Gastrocnemius medialis (tissue), 4 donors: ENCODE measurements at places on chromosomes 1 and 21. TPM values are rescaled to one million over a fixed set of nuclear protein-coding genes. Genes with fewer than 3 reads are reported as not detected.

KRTAP10-3 gene
- total RNA-seq, result not detected

TNFSF4 gene
- total RNA-seq, result 0.25 TPM

SLC6A9 gene
- total RNA-seq, result 0.29 TPM

TAL1 gene
- 0.69 TPM for total RNA-seq

DNA sequence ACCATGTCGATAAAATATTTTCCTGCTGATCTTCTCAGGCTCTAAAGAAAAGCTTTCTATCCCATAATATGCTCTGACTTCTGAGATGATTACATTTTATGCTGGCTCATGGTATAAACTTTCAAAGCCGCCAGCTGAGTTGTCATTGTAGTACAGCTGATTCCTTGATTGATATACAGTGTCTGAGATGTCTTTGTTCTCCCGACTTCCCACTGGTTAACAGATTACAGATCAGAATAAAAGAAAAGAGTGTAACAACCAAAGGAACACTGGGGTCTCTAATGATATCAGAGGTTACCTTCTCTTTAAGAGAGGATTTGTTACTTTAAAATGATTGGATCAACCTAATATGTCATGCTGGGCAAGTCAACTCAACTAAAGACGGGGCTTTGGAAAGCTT is 485.4 kb upstream of the LRRC7 start:
- H3K27me3 ChIP-seq, result no peaks in the 10 kb centered on the region
- H3K4me3 ChIP-seq, result no peak overlapping the region
- no peak overlapping the region for H3K27ac ChIP-seq
- no peak for DNase-seq

DNA sequence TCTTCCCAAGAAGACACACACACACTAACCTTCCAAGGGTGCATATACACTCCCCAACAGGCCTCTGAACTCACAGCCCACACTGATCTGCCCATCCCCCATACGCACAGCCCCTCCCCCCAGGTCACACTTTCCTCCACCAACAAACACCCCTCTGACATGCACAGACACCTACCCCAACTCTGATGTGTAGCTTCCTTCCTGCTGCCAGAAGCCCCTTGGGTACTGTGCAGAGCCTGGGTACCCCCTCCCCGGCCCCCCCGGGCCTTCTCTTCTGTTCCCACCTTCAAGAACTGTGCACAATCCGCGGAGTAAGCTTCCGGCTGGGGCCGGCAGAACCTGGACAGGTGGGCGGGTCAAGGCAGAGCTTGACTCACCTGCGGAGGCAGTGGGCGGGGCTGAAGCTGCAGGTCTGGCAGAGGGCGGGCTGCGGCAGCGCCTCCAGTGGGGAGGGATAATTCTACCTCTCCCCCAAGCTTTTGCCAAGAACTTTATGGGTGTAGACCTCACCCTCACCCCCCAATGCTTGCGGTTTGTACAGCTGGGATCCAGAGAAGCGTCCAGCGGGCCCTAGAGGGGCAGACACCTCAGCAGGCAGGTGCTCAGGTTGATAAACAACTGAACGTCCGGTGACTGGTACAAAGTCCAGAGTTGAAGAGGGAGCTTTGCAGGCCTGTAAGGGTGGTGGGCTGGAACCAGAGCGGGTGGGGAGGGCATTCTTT is at the start of gene C1orf210:
Gene C1orf210, minus strand, starts transcription at position 313 of the 722 bp plus-strand sequence. CDS start 2,311 bp downstream, outside the sequence.
- no peaks in the 10 kb centered on the region for H3K27me3 ChIP-seq
- DNase-seq, result no peak
- no peak within 1 kb of the TSS for H3K27ac ChIP-seq
- no peaks in the 10 kb centered on the region for H3K4me1 ChIP-seq
- H3K4me3 ChIP-seq, result no peak within 1 kb of the TSS

DNA sequence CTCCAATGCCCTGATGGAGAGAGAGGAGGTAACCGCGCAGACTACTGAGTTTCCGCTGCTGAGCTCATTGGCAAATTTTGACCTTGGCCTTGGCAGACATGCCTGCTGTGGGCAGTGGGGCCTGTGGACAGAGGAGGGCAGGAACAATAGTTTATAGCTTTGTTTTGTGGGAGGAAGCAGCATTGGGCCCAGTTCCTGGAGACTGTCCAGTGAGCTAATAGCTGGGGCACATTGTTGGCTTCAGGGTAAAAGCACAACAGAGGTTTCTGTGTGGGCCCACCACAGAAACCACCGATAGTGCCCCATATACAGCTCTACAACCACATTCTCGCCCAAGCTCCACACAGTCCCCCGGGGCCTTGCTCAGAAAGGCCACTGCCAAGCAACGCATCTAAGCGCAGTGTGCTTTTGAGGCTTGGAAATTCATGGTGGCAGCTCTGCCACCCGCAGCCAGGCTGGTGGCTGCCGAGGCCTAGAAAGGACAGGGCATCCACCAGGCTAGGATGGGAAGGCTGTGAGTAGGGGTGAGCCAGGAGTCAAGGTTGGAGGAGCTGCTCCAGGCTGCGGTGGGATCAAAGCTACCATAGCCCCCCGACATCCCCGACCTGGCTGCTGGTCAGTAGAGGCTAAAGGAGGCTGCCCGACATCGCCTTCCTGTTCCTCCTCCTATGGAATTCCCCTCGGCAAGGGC is 43.2 kb downstream of the NEK2 start:
- H3K36me3 ChIP-seq, result no peaks in the 10 kb centered on the region
- H3K27me3 ChIP-seq, result no peaks in the 10 kb centered on the region
- H3K4me3 ChIP-seq, result no peak overlapping the region

DNA sequence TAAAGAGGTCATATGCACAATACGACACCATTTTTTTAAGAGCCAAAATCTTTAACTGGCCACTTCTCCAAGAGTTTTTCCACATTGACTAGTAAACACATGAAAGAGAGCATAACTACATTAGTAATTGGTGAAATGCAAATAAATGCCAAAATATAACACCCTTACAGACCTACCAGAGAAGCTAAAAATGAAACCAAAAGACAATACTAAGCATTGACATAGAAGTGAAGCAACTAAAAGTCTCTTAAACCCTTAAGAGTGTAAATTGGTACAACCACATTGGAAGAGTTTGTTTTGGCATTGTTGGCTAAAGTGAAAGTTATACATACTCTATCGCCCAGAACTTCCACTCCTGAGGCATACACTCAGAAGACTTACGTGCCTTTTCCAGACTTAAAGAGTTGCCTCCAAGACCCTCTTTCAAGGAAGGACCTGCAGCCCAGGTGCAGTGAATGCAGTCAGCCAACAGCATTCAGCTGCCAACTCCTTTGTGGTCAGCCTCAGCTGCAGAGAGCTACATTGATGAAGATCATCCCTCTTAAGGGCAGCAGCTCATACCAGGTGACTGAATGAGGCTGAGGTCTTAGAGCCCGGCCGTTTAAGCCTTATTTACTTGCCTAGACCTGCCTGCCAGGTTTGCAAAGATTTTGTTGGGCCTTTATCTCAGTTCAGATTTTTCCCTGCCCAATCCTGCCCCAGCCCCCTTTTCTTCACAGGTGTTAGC is 839.1 kb upstream of the ADGRL2 start:
- H3K4me1 ChIP-seq, result no peaks in the 10 kb centered on the region
- H3K36me3 ChIP-seq, result no peaks in the 10 kb centered on the region
- DNase-seq, result no peak
- no peaks in the 10 kb centered on the region for H3K27me3 ChIP-seq
- no peak overlapping the region for H3K4me3 ChIP-seq

- DNase-seq, result no peak
- no peaks in the 10 kb centered on the region for H3K36me3 ChIP-seq
- no peak overlapping the region for H3K27ac ChIP-seq
These were observed 458.0 kb upstream of the VAMP3 start for GRCh38 chr1:7313081-7313546.

DNA sequence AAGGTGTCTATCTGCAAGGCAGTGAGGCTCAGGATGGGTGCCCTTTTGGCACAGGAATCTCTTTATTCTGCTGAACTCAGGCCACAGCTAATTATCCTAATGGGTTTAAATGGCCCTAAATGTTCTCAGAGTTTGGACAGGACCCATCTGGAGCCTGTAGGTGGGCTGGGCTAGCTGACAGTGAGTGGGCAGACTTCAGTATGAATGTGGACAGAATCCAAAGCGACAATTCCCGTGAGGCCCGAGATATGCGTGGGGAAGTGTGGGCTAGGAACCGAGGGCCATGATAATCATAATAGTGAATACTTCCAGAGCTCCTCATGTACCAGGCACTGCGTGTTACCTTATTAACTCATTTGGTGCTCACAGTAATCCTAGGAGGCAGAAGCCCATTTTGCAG is 165.3 kb downstream of the GRIK3 start:
- H3K36me3 ChIP-seq, result no peaks in the 10 kb centered on the region
- H3K4me1 ChIP-seq, result no peaks in the 10 kb centered on the region
- no peaks in the 10 kb centered on the region for H3K27me3 ChIP-seq
- no peak for DNase-seq
- no peak overlapping the region for H3K27ac ChIP-seq

GRCh38 chr1:15492596-15492995 is 16.7 kb downstream of the CELA2B start:
- H3K36me3 ChIP-seq, result no peaks in the 10 kb centered on the region
- H3K4me1 ChIP-seq, result no peaks in the 10 kb centered on the region
- no peak overlapping the region for H3K4me3 ChIP-seq
- no peak overlapping the region for H3K27ac ChIP-seq
- DNase-seq, result no peak
